ENCODE measurements at places on chromosomes 1 and 21.

DNA sequence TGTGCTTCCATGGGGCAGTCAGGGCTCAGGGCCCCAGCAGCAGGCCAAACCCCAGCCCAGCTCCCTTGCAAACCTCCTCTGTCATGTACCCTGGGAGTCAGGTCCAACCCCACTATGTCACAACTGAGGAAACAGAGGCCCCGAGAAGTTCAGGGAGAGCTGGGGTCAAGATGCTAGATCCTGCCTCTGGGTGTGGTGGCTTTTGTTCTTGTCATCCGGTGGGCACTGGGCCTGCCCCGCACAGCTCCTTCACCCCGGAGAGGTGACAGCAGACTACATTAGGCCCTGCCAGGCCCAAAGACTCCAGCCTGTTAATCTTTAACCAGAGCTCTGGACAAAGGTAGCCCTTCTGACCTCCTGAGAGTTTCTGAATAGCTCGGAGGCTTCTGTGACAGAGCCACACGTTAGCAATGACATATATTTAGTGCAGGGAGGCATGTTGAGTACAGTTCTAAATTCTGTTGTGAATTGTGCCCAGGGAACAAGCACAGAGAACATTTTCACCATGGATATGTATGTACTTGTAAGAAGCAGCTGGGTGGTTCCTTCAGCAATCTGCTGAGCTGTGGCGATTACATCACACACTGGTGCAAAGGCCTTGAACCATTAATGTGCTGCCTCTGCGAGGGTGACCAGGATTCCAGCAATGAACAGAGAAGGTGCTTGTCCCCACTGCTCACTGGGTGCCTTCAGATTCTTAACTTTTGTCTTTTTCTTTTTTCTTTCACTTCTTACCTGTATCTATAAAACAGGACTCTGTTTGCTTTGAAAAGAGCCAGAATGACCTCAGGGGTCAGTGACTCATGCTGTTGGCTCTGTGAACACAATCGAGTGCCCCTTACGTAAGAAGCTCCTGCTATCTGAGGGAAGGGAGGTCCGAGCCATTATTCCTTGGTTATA lies 102.8 kb downstream of the RHOU start:
- no peaks in the 10 kb centered on the region for H3K4me1 ChIP-seq
- H3K4me3 ChIP-seq: no peak overlapping the region
- no peak for DNase-seq
- no peak overlapping the region for H3K27ac ChIP-seq
- no peaks in the 10 kb centered on the region for H3K36me3 ChIP-seq
- H3K27me3 ChIP-seq: no peaks in the 10 kb centered on the region

DNA sequence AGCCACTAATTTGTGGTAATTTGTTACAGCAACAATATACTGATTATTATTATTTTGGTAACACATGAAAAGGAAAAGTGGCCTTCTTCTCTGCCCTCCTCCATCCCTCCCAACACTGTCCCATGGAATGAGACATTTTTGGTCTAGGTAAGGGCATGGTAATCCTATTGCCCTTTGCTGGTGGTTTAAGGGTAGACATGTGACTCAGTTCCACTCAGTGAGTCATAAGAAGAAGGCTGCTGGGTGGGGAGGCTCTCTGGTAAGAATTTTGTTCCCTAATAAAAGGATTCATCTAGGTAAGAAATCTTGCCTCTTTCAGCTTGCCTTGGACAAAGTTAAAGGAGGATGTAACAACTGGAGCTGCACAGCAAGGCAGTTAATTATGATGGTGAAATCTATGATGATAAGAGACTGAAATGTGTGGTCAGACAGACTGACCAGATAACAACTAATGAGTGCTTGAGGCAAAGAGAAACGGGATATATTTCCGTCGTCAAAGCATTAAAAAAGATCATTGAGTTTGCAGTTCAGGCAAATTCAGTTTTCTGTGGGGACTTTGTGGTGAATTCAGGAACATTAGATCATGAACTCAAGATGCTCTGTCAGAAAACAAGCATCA lies 232.0 kb upstream of the KCNK2 start:
- no peaks in the 10 kb centered on the region for H3K36me3 ChIP-seq
- no peak for DNase-seq
- H3K4me3 ChIP-seq: no peak overlapping the region
- peaks cover 7% of the 10 kb centered on the region for H3K27me3 ChIP-seq
- H3K4me1 ChIP-seq: no peaks in the 10 kb centered on the region

- H3K27me3 ChIP-seq: peaks cover 7% of the 10 kb centered on the region
- H3K4me3 ChIP-seq: no peak overlapping the region
- no peaks in the 10 kb centered on the region for H3K36me3 ChIP-seq
- peaks cover 10% of the 10 kb centered on the region for H3K4me1 ChIP-seq
These were observed 45.2 kb upstream of the HAO2 start for GRCh38 chr1:119323216-119323982.

DNA sequence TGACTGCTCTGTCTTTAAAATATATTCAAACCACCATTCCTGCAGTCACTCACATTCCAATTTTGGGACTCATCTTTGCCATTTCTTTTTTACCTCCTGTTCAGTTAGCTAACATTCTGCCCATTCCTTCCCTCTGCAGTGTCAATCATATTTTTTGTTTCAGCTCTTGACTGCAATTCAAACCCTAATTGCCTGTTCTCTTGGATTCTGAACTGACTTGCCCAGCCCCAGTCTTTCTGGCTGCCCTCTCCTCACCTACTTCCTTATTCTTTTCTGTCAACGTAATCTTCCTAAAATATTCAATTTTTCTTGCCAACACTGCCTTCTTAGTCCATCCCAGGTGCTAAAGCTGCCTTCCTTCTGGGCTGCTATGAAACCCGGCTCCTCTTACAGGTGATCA lies 6.1 kb downstream of the PRDM2 start:
- H3K27ac ChIP-seq: no peak overlapping the region
- no peak for DNase-seq
- H3K4me1 ChIP-seq: peaks cover 66% of the 10 kb centered on the region
- no peaks in the 10 kb centered on the region for H3K27me3 ChIP-seq
- H3K4me3 ChIP-seq: no peak overlapping the region
- H3K36me3 ChIP-seq: peaks cover 8% of the 10 kb centered on the region

GRCh38 chr1:109341944-109342930 lies 35.4 kb upstream of the MYBPHL start:
- no peak for DNase-seq
- no peaks in the 10 kb centered on the region for H3K4me1 ChIP-seq
- no peaks in the 10 kb centered on the region for H3K36me3 ChIP-seq
- H3K4me3 ChIP-seq: no peak overlapping the region
- H3K27ac ChIP-seq: no peak overlapping the region
- peaks cover 9% of the 10 kb centered on the region for H3K27me3 ChIP-seq

Measured in activated naive CD4-positive, alpha-beta T cell treated with anti-CD3 and anti-CD28 coated beads for 36 hours (primary cell).